ENCODE measurements at places on chromosomes 16 and 17.

GRCh38 chr17:2090804-2091534, 36.1 kb downstream of the HIC1 start:
- DNase-seq: no peak

DNA sequence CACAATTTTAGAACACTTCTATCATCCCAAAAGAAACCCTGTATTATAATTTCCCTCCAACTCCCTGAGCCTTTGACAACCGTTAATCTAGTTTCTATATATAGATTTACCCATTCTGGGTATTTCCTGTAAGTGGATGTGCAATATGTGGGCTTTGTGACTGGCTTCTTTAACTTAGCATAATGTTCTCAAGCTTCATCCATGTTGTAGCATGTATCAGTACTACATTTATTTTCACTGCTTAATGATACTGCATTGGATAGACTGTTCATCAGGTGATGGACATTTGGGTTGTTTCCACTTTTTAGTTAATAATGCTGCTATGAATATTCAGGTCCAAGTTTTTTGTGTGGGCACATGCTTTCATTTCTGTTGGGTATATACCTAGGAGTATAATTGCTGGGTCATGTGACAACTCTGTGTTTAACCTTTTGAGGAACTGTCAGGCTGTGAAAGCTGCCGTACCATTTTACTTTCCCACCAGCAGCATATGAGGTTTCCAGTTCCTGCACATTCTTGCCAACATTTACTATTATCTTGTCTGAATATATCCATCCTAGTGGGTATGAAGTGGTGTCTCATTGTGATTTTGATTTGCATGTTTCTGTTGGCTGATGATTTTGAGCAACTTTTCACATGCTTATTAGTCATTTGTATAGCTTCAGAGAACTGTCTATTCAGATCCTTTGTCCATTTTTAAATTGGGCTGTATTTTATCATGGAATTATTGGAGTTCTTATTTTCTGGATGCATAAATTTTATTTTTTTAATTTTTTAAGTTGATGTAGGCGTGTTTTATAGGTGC, 16.4 kb downstream of the REXO5 start:
- no peak for DNase-seq

- DNase-seq: no peak
These were observed 34.1 kb downstream of the CDK5R1 start for GRCh38 chr17:32520737-32521404.

- no peak for DNase-seq
These were observed 841 bp upstream of the NDRG4 start for GRCh38 chr16:58499092-58499511.

GRCh38 chr17:71713846-71714245, 407.0 kb upstream of the SOX9 start:
- no peak for DNase-seq

DNA sequence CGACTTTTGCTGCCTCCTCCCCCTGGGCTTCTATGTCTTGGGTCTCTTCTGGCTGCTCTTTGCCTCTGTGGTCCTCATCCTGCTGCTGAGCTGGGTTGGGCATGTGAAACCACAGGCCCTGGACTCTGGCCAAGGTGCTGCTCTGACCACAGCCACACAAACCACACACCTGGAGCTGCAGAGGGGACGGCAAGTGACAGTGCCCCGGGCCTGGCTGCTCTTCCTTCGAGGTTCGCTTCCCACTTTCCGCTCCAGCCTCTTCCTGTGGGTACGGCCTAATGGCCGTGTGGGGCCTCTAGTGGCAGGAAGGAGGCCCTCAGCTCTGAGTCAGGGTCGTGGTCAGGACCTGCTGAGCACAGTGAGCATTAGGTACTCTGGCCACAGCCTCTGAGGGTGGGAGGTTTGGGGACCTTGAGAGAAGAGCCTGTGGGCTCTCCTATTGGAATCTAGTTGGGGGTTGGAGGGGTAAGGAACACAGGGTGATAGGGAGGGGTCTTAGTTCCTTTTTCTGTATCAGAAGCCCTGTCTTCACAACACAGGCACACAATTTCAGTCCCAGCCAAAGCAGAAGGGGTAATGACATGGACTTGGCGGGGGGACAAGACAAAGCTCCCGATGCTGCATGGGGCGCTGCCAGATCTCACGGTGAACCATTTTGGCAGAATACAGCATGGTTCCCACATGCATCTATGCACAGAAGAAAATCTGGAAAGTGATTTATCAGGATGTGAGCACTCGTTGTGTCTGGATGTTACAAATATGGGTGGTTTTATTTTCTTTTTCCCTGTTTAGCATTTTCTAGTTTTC, 2.3 kb downstream of the GP1BA start:
- no peak for DNase-seq

DNA sequence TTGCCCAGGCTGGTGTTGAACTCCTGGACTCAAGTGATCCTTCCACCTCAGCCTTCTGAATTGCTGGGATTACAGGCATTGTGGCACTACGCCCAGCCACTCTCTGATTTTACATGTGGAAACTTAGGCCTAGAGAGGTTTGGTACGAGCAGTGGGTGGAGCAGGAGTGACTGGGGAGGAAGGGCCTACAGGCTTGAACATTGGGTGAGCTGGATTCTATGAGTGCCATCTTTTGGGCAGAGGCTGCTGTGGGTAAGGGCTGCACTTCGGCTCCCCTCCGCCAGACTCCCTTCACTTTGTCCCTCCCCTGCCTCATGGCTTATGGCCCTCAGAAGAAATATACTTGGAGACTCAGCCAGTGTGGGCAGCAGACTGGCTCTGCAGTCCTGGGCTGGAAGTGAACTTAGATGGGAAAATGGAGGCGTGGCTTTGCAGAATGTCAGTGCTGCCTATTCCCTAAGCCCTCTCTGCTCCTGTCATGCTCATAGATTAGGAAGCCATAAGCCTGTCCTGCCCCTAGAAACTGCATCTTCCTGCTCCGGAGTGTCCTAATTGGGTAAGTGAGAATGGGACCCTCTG, 9.5 kb upstream of the MRC2 start:
- DNase-seq: no peak

GRCh38 chr17:39653662-39654331, 11.4 kb upstream of the TCAP start:
- DNase-seq: no peak

DNA sequence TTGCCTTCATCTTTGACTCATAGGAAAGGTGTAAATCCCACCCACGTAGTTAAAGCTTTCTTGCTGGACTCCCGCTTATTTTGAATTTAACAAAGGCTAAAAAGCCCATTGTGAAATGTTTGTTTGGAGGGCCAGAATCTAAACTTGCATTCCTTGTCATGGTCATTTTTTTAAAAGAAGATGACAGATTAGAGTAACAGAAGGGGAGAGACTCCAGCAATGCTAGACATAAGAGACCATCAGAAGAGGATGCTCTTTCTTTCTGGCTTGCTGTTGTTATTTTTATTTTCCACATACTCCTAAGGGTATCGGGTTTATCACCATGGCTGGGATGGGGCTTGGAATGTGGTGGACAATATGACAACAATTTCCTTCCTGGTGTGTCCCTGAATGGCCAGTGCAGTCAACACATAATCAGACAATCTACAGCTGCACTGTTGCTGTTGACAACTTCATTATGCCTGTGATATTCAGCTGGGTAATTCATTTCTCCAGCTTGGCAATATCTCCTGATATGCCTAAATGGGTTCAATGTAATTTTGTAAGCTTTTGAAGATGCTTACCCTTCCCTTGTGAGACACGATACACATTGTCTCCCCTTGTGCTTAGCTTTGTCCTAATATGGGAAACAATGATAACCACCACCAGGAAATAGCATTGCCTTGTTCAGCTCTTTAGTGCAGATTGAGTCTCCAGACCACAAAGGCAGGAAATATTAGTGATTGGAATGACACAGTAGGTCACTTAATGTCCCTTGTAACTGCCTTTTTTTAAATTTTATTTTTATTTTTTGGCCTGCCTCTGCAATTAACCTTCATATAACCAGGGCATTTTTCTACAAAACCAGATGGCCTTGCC, 164.3 kb downstream of the ANKFN1 start:
- DNase-seq: no peak

All from NCI-H1417 treated with DMSO at 0.1 percent for 48 hours (cell line).